ENCODE measurements at places on chromosomes 3 and 15.

DNA sequence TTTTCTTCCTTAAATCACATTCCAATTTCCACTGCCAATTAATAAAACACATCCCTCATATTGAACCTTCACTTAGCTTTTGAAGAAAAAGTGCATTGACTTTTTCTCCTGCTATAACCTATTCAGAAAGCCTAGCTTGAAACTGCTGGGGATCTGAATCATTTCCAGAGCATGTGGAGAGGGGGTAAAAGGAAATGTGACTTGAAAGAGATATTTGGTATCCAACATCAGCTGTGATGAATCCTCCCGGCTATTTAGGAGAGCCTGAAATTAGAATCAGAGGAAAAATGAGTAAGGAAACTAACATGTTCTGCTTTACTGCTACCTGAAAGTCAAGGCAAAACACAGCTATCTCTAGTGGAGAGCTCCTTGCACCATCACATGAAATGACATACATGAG, 2.6 kb upstream of the GNB5 start:
- no peak for DNase-seq

DNA sequence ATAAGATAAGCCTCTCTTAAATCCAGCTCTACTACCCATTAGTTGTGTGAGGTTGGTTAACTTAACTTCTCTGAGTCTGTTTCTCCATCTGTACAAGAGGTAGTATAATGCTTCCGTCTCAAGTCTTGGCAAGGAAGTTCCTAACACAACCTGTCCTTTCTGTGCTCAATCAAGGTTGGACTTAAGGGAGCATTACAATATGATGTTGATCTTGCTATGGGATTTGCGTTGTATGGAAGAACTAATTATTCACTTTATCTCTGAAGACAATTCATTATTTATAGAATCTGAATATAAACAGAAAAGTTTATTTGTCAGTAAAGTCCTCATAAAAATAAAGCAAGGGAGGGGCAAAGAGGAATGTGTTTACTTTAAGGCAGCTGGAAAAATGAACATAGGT, 18.9 kb upstream of the SPTSSB start:
- DNase-seq: no peak

DNA sequence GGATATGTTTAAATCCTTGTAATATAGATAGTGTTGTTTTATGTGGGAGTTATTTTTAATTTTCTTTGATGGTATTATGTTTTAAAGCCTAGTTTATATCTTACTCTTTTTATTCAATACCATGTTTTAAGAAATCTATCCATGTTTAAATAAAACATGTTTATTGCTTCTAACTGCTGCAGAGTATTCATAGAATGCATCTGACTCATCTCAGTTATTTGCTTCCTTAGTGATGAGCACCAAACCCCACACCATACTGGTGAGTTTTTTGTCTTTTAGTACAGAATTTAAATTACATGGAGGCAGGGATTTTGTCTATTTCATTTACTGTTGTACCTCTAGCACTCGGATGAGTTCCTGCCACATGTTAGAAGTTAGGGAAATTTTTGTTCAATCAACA, 209.2 kb downstream of the NSUN3 start:
- DNase-seq: no peak

DNA sequence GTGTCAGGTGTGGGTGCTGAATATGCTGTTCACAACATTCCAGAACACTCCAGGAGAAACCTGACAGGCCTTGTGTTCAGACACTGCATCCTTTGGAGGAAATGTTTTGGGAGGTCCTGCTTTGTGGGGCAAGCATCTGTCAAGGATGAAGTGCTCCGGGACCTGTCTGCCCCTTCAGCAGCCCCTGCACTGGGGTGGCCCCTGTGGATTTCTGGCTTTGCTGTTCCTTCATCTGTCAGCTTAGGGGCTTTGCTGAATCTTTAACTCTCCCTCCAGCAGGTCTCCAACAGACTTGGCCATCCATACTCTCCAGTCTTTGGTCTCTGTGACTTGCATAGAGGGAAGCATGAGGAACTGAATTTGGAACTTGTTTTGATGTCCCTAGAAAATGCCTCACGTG, 3.1 kb downstream of the PRR23E start:
- peak; percentile 86 for DNase-seq

GRCh38 chr3:152177757-152178156, 91.0 kb upstream of the MBNL1 start:
- no peak for DNase-seq

- DNase-seq: no peak
Measured at GRCh38 chr3:134359121-134360010, 14.9 kb downstream of the AMOTL2 start.

DNA sequence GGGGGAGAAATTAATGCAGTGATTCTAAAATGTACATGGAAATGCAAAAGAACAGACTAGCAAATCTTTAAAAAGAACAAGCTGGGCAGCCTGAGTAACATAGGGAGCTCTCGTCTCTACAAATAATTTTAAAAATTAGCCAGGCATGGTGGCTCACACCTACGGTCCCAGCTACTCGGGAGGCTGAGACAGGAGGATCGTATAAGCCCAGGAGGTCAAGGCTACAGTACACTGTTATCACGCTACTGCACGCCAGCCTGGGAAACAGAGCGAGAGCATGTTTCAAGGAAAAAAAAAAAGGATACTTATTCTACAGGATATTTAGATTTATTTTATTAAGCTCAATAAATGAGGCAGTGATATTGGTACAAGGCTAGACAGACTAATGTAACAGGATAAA, 40.9 kb downstream of the STAG1 start:
- DNase-seq: no peak

GRCh38 chr3:140850210-140850955, 91.3 kb upstream of the SLC25A36 start:
- DNase-seq: no peak

- no peak for DNase-seq
Measured at GRCh38 chr15:85745023-85745422, 49.7 kb downstream of the KLHL25 start.

DNA sequence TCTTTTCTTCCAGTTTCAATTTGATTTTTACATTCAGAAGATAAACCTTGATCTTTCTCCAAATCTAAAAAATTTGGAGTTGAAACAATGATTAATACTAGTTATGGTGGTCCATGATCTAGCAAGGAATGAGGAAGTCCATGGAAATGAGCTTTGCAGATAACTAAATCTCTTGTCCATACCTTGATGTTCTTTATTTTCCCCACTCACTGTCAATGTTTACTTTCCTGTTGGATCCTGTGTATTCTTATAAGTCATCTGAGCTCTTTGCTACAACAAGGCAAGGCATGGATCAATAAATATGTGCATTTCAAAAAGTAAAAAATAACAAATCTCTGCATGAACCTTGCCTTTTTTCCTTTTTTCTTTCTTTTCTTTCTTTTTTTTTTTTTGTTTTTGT, 6.2 kb upstream of the MYO1E start:
- DNase-seq: no peak

DNA sequence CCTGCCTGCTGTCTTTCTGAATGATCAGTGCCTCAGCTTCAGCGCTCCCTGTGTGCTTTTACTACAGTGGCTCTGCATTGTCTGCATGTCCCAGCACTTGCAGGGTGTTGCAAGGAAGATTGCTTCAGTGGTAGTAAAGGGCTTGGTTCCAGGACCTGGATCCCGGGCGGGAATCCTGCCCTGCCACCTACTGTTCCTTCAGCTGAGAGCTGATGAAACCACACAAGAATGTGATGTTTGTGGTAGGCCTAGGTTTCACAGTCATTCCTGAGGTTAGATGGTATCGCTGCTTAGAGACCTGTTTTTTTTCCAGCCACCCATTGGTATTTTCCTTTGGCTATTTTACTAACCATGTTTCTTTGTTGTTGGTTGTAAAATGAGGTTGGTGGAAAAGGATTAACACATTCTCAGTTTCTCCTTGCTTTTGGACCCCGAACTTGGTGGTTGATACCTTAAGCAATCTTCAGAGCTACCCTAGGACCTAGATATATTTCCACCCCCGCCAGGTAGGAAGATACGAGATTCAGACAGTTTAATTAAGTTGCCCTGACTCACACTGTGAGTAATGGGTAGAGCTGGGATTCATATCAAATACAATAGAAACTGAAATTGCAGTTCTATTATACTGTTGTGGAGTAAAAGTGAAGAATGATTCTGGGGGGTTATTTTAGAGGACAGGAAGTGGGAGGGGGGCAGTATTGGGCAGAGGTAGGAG, 11.4 kb downstream of the GPR87 start:
- DNase-seq: peak; percentile 91

- DNase-seq: no peak
Measured at GRCh38 chr3:114418107-114418506, 124.3 kb downstream of the TIGIT start.

GRCh38 chr3:120706950-120707349, 24.9 kb upstream of the HGD start:
- no peak for DNase-seq

GRCh38 chr3:11662392-11662990, 18.8 kb upstream of the VGLL4 start:
- no peak for DNase-seq

GRCh38 chr3:79032686-79033318, 735.0 kb downstream of the ROBO1 start:
- no peak for DNase-seq

DNA sequence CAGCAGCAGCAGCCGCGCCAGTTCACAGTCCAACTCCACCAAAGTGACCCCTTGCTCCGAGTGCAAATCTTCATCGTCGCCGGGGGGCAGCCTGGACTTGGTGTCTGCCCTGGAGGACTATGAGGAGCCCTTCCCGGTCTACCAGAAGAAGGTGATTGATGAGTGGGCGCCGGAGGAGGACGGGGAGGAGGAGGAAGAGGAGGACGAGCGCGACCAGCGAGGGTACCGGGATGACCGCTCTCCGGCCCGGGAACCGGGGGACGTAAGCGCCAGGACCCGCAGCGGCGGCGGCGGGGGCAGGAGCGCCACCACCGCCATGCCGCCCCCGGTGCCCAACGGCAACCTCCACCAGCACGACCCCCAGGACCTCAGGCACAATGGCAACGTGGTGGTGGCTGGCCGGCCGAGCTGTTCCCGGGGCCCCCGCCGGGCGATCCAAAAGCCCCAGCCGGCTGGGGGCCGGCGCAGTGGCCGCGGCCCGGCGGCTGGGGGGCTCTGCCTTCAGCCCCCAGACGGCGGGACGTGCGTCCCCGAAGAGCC, 224.1 kb upstream of the IL12A start:
- DNase-seq: no peak

GRCh38 chr3:99502871-99503270, 135.5 kb upstream of the COL8A1 start:
- no peak for DNase-seq

GRCh38 chr15:65772930-65773329, 19.2 kb downstream of the DENND4A start:
- no peak for DNase-seq

DNA sequence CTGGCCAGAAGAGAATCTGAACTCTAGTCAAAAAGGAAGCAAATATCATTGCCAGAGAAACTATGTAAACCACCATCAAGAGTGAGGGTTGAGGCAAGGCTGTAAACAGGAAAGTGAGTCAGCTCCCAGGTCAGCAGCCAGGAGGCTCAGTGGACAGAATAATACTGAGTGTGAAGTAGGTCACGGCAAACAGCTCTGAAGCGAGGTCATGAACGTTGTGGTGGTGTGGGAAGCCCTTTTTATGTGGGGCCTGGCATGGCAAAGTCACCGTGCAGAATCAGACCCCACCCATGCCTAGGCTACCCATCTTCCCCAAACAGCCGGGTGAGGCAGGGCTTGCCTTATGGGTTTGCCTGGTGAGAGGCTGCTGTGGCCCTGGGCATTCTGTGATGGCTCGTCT, 43.9 kb downstream of the THBS1 start:
- no peak for DNase-seq

GRCh38 chr3:55615694-55616295, 128.7 kb upstream of the WNT5A start:
- no peak for DNase-seq
